ENCODE measurements at places on chromosomes 3 and 15.

DNA sequence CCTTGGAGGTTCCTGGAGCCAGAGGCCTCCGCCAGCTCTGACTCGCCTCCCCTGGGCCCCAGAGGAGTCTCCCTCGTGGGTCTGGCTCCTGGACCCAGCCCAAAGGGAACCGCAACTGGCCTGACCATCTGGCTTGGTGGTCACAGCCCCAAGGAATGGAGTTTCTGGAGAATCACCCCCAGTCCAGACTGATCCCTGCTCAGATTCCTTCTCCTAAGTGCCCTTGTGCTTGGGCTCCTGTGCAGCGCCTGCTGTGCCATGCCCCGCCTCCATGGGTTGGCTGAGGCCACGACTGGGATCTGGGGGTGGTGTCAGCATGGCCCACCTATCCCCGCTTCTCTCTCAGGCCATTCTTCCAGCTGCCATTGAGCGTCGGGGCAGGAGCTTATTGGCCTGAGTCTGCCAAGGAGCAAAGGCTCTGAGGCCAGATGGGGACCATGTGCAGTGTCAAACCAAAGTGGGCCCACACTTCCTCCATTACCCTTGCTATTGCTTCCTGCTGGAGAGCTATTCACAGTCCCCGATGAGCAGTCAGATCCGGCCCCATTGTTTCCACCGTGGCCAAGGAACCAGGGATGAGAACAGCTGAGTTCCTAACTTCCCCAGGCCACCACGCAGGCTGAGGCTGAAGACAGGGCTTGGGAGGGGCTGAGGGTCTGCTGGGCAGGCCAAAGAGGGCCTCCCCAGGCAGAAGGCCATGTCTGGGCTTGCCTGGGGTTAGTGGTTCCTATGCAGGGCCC lies 19.0 kb downstream of the CSPG4 start:
- peak; percentile 81 for DNase-seq

- no peak for DNase-seq
Measured at GRCh38 chr3:195766671-195767070, 45.1 kb downstream of the MUC4 start.

- DNase-seq: peak; percentile 99
Measured at GRCh38 chr3:177835917-177836316, 638.6 kb upstream of the TBL1XR1 start.

DNA sequence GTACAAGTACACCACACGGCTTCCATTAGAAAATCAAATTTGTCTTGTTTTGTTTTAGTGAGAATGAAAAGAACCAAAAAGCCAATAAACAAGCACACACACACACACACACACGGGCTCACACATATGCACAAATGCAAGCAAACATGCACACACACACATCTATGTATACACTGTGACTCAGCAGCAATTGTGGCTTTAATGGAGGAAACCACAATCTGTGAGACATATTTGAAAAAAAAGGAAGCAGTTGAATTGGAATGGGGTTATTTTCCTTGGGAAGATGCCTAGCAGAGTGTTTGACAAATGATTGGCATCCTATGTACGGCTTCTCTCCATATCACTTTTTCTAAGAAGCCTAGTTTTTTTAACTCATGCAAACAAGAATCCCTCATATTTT lies 201.1 kb upstream of the ARRDC4 start:
- peak; percentile 69 for DNase-seq

DNA sequence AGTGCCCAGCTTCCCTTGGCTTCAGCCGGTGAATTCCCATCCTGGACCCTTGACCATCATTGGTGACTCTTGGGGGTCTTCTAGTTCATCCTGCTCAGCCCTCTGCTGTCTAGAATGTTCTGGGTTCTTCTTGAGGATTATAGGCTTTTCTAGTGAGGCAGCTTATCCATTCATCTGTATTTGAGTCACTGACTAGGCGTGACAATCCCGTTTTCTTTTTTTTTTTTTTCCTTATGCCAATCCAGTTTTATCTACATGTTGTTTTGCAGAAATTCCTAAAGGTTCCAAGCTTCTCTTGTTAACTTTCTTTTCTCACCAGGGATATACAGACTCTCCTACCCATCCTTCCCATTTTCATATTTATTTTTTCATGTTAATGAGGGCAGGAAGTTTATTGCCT lies 6.6 kb upstream of the TRAK1 start:
- no peak for DNase-seq

- DNase-seq: no peak
Measured at GRCh38 chr3:5080779-5081550, 41.1 kb upstream of the ARL8B start.

DNA sequence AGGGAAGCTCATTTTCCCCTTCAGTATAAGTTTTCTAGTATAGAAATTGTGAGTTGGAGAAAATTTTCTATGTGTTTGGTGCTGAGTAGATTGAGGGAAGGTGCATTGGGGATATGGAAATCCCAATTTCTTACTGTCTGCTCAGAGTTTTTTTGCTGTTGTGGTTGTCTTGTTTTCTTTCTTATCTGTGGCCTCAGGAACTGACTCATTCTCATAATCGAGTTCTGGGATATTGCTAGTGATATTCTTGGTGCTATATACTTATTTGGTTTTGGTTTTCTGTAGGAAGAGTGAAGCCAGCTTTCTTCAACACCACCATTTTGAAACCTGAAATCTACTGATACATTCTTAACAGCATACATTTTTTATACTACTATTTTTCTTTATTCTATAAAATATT lies 869.2 kb downstream of the DIPK2A start:
- DNase-seq: peak; percentile 11

DNA sequence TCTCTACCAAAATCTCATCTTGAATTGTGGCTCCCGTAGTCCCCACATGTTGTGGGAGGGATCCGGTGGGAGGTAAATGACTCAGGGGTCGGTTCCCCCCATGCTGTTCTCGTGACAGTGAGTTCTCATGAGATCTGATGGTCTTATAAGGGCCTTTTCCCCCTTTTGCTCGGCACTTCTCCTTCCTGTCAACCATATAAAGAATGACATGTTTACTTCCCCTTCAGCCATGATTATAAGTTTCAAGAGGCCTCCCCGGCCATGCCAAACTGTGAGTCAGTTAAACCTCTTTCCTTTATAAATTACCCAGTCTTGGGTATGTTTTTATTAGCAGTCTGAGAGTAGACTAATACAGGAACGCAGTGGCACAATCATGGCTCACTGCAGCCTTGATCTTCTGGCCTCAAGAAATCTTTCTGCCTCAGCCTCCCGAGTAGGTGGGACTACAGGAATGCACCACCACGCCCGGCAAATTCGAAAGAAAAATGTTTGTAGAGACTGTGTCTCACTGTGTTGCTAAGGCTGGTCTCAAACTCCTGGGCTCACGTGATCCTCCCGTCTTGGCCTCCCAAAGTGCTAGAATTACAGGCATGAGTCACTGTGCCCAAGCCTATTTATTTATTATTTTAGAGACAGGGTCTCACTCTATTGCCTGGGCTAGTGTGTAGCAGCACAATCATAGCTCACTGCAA lies 101.0 kb downstream of the ATP10A start:
- DNase-seq: peak; percentile 44

DNA sequence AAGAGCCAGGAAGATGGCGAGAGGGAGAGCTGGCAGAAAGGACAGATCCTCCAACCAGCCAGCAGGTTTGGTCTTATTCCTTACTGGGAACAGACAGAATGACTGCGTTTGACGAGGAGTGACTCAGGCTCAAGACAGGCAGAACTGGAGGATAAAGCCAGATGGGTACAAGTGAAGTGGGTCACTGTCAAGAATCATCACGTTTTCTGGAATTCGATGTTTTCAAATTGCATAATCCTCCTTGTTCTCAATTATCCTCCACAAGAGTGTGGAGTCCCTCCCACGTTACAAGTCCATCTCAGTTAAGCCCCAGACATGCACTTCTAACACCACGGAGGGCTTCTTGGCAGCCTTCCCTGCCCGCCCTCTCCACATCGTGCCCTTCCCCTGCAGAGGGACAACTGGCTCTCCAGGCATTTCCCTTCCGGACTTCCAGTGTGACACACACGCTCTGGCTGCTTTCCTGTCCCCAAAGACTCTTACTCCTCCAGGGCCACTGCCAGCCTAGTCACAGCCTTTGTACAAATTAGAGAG lies 183.1 kb downstream of the CHST2 start:
- peak; percentile 97 for DNase-seq

DNA sequence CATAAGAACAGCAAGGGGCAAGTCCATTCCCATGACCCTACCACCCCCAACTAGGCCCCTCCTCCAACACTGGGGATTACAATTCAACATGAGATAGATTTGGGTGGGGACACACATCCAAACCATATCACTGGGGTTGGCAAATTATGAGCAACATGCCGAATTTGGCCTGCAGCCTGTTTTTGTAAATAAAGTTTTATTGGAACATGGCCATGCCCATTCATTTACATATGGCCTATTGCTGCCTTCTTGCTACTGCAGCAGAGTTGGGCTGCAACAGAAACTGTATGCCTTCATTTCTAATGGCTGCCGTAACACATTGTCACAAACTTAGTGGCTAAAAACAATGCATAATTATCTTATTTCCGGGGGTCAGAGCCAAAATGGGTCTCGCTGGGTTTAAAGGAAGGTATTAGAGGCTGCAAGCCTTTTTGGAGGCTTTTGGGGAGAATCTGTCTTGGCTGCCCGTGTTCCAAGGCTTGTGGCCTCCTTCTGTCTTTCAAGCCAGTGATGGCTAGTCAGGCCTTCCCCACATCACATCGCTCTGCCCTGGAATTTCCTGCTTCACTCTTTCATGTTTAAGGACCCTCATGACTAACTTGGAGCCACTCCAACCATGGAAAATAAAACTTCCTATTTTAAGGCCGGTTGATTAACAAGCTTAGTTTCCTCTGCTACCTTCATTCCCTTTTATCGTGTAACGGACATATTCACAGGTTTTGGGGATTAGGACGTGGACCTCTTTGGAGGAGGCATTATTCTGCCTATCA lies 428.5 kb upstream of the PROK2 start:
- peak; percentile 42 for DNase-seq

DNA sequence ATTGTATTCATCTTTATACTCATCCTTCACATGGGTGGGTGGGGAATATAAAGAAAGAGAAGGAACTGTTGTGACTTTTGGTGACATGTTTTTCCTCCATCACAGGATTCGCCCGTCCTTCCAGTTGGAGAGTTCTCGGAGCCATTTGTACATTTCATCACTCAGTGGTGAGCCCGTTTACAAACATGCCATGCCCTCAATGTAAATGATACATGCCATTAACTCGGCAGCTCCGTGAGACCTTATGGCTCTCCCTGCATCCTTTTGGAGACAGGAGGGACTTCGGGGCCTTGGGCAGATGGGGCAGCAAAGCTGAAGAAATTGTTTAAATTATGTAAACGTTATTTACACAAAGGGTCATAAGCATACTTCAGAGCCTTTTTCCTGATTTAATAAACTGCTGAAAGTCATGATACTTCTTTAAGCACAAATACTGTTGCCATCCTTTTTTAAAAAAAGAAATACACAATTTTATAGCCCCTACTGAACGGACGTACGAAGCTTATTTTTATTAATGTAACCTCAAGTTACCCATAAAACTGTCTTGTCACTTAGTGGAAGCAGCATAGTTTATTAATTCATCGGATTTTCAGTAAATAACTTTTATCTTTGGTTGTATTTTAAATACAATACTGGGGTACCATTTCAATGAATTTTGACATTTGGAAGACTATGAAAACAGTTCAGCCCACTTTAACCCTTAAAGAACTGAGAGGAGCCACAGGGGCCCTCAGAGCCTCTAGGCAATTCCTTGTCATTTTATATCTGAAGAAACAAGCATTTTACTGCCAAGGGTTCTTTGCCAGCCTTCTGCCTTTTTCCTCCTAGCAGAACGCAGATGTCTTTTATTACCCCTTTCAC lies 55.6 kb upstream of the SKOR1 start:
- DNase-seq: no peak

DNA sequence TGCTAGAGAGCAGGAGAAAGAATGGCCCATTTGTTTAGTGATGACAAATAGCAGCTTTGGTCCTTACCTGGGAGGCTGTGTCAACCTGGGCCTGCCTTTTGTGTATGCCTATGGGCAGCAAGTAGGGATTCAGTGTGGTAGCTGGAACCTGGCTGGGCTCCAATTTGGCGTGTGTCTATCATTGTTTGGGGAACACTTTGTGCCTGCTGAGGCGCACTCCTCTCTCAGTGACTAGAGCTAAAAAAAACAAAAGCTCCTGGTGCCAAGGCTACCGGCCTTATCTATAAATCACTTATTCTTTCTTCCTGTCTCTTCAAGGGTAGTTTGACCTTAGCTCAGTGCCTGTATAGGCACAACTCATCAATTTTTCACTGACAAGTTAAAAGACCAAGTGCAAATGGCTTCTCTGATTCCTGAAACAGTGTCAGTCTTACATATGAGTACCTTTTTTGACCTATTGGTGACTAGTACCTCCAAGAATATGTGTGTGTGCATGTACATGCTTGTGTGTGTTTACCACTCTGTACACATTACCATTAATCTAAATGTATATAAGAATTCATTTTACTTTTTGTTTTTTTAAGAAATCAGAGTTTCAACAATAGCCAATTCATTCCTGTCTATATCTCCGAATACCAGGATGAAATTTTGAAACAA lies 54.6 kb downstream of the GMNC start:
- no peak for DNase-seq

- DNase-seq: no peak
Measured at GRCh38 chr15:57540736-57541135, 51.0 kb upstream of the MYZAP start.

DNA sequence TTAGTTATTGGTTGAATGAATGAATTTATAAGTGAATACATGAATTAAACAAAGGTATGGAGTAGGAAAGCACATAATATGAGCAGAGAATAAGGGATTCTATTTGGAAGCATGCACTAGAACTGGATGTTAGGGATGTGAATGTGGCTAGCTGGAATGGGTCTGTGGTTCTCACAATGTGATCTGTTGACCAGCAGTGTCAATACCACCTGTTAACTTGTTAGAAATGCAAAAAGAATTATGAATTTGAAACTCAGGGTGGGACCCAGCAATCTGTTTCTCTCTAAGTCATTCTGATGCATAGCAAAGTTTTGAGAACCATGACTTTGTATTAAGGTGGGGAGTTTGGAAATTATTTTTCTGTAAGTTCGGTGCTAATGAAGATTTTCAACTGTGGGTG lies 41.0 kb upstream of the SATB1 start:
- DNase-seq: no peak

GRCh38 chr3:122000936-122001605 lies 21.0 kb downstream of the ILDR1 start:
- DNase-seq: peak; percentile 3

DNA sequence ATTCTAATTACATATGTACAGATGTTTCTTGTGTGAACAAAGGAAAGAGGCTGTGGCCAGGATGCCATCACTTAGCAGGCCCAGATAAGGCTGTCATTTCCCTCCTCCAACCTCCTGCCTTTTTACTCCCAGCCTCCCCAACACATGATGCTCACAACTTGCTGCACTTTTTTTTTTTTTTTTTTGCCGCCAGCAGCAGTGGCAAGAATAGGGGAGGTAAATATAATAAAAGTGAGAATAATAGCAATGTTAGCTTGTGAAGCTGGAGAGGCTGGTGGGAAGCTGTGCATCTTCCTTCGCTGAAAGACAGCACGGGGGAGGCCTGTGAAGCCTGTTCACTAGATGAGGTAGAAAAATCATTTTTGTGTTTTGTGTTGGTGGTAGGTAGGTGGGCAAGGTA lies 42.5 kb upstream of the MYO5C start:
- DNase-seq: no peak
